Cortex of kidney (tissue), 1 donor: ENCODE measurements at places on chromosomes 13 and 19.

- DNase-seq, result no peak
Measured at GRCh38 chr13:59475911-59476310, 687.8 kb downstream of the DIAPH3 start.

DNA sequence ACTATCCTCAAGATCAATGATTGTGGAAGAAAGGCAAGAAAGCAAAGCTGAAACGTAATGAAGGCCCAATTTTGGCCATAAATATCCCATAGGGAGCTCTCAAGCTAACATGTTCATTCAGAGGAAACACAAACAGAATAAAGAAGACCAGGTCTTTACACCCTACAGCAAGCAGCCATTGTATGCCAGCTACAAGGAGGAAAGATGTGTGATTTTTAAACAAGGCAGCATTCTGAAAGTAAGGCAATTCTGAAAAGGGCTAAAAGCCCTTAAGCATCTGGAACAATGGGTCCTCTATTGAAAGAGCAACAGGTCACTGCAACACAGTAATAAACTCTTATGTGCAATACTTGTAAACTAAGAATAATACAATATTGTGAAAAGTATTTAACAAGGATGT is 1002.4 kb downstream of the SLITRK1 start:
- DNase-seq, result no peak

DNA sequence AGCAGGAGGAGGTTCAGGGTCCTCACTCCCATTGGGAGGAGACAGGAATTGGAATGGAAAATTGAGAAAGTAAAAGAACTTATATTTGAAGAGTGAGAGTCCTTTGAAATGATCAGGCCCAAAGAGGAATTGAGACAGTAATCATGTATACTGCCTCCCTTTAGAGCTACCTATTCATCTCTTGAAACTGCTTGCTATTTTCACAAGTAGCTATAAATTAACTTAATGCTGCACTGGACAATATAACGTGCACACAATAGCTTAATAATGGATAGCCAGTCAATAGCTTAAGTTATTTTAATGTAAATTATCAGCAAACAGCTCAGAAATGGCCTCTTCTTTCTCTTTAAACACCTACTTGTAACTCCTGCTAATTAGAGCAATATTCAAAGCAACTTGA is 46.6 kb upstream of the MYCBP2 start:
- DNase-seq, result no peak

DNA sequence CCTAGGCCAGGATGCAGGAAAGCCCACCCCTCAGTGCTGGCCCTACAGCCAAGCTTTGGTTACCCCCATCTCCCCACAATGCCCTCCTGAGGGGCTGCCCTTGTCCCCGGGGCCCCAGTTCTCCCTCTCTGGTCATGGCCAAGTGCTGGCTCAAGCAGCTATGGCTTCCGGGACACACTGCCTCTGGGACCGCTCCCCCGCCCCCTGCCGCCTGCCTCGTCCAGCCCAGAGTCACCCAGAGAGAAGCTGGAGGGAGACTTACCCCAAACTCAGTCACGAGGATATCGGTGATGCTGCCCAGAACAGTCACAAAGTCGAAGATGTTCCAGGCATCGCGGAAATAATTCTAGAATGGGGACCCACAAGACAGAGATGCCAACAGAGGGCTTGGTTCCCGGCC is 94.7 kb downstream of the IER2 start:
- no peak for DNase-seq

- DNase-seq, result no peak
Measured at GRCh38 chr13:114226088-114226487, 8.6 kb upstream of the CDC16 start.

GRCh38 chr19:18634612-18635297 is 2.1 kb upstream of the KLHL26 start:
- DNase-seq, result no peak

GRCh38 chr13:74708629-74709028 is 574.4 kb upstream of the KLF12 start:
- DNase-seq, result no peak

- no peak for DNase-seq
Measured at GRCh38 chr13:70795484-70795883, 687.2 kb upstream of the KLHL1 start.

- no peak for DNase-seq
Measured at GRCh38 chr13:36513266-36513665, 81.0 kb downstream of the CCNA1 start.

GRCh38 chr19:30648866-30649862 is 277.0 kb downstream of the ZNF536 start:
- no peak for DNase-seq

DNA sequence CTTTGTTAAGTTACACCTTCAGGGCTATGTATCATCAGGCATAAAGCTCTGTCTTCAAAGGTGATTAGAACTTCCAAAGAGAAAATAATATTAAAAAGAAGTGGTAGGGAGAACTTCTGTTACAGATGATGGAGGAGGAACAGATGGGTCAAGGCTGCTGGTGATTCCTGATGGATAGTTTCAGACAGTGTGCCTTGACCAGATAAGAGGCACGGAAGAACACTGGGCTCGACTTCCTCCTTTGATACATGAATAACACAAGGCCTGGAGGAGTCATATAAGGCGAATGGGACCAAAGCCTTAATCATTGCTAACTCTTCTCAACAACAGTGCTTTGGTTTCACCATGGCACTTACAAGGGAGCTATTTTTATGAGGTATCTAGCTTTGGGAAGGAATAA is 128.1 kb upstream of the RXFP2 start:
- no peak for DNase-seq

GRCh38 chr13:73259061-73260017 is 200.5 kb downstream of the KLF5 start:
- DNase-seq, result no peak

GRCh38 chr13:61156753-61157152 is 258.9 kb downstream of the PCDH20 start:
- DNase-seq, result no peak

DNA sequence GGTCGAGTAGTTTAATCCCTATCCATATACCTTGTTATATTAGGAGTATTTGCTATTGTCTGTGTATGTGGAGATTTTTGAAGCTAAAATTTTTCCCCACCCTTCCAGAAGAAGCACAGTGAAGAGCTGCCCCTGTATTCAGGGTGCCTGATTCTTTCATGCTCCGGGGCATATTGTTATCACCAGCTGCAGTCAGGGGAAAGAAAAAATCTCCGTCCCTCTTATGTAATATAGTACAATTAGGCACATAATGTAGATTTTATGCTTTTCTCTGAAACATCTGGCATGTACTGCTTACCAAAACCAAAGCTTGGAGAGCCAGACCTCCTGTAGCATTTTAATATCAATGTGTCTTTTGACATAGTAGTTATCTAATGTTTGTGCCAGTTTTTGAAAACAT is 214.9 kb upstream of the EDNRB start:
- DNase-seq, result no peak

DNA sequence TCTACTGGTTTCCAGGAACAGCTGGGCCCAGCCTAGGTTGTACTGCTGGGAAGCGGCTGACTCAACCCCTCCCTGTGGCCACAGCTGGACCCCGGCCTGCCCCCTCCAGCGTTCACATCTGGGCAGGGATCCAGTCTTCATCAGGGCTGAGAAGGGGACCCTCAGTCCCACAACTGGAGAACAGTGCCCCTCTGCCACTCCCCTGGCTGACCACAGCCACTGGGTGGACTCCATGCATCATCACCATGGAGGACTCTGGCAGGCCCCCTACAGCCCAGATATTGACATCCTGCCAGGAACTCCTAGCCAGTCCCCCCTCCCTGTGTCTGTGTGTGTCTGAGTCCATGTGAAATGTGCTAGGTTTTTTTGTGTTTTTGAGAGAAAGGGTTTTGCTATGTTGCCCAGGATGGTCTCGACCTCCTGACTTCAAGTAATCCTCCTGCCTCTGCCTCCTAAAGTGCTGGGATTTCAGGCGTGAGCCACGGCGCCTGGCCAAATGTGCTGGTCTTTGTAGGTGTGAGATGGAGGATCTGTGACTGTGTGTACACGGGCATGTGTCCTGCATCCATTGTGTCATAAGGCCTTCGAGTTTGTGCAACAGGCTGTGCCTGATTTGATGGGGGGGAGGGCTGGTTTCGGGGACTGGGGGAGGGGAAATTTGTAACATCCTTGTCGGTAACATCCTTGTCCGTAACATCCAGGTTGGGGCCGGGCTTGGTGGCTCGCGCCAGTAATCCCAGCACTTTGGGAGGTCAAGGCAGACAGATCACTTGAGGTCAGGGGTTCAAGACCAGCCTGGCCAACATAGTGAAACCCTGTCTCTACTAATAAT is 4.0 kb upstream of the HOOK2 start:
- DNase-seq, result no peak

DNA sequence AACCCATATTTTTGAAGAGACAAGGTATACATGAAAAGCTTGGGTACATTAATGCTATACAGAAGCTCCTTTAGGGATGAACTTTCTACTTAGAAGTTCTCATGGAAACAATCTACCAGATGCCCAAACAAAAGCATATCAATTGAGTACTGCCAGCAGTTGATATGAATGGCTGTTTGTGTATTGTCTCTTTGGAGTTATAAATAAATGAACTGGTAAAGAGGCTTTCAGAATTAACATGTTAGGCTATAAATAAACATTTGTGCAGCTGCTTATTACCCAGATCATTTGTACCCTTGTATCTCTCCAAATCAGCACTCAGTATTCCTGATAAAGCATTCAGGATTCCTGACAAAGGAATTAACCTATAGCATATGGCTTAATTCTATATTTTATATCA is 418.9 kb downstream of the FGF14 start:
- DNase-seq, result no peak

DNA sequence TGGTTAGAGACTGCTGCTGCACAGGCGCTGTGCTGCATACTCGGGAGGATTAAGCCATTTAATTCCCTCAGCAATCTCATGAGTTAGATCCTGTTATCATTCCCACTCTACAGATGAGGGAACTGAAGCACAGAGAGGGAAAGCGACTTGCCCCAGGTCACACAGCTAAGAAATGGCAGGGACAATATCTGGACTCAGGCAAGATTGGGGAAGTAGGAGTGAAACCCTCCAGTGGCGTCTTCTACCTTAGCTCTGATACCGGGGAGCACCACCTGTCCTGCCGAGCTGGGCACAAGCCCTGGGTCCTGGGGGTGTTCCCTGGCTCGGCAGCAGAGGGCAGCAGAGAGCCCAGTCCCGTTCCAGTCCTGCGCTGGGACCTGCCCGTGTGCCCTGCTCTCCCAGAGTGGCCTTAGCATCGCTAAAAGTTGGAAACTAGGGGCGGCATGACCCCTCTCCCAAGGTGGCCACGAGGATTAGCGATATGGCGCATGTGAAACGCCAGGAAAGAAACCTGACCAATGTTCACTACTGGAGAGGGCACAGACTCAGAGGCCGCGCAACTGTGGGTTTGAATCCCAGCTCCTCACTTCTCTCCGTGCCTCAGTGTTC is 20.5 kb downstream of the CYTH2 start:
- no peak for DNase-seq

DNA sequence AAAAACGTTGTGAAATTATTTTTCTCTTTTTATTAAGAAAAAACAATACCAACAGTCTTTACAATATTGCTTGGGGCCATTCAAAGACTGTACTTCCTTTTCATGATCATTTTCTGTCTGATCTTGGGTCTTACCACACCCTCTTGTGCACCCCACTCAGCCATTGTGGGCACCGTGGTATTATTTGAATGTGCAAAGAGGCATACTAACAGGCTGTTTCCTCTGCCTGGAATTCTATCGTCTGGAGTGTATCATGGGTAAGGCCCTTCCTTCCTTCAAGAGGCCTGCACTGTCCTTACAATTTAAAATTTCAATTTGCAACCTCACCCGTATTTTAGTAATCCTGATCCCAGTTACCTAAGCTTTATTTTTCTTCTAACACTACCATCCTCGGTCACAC is 76.5 kb downstream of the FGF14 start:
- no peak for DNase-seq

DNA sequence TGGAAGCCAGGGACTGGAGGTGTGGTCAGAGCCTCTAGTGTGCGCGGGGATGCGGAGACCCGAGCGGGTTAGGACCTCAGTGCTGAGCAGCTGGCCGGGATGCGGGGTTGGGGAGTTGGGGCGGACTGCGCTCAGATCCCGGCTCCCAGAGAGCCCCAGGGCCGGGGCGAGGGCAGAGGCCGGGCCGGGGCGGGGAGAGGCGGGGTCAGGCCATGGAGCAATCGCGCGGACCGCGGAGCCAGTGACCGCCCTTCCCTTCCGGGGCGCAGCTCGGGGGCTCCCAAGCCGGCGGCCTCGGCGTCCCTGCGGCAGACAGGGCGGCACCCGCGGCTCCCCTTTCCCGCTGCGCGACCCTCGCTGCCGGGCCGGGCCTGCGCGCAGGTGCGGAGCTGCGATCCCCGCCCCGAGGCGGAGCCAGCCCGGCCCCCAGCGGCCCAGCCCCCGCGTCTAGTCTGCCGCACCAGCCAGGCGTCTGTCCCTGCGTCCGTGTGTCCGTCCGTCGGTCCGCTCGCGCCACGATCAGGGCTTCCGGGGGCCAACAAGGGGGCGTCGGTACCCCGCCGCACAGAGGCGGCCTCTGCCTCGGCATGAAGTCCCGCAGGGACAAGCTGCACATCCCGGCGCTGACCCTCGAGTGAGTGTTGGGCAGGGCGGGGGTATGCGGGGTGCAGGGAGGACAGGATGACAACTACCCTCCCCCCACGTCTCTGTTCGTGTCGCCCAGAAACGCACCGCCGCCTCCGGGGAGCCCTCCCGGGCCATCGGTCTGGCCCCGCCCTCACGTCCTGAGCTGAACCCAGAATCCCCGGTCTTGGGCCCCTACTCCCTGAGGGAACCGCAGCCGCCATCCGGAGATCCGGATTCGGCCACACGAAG is 12.4 kb downstream of the MAST3 start:
- DNase-seq, result no peak

DNA sequence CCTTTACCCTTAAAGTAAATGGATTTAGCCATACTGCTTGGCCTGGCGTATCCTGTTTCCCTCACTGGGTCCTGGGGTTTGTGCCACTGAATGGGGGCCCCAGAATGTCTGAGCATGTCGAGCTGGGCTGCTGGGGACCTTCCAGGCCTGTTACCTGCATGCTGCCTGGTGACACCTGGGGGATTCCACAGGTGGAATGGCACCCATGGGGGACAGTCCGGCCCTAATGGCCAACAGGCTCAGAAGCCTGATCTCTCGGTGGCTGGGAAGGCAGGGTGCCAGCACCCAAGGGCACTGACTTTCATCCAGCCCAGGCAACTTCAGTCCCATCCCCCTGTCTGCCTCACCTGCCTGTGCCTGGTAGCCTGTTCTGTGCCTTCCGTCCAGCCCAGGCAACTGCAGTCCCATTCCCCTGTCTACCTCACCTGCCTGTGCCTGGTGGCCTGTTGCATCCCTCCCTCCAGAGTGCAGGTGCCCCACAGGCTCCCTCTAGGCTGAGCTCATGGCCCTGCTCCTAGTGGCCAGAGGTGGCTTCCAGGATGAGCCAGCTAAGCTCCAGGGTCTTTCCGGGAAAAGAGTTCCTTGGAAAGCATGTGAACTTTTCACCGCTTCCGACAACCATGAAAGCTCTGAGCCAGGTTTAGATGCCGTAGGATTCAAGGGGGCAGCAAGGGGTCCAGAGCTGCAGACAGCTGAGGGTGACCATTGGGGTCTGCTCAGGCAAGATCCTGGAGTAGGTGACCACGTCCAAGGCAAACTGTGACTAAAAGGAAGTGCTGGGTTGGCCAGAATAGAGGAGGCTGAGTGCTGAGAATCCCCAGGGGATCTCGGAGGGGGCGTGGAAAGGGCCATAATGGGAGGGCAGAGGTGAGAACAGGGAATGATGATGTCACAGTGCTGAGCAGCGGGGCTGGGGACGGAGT is 30.3 kb upstream of the ZNF492 start:
- DNase-seq, result no peak
